ENCODE measurements at places on chromosomes 5 and 9. TPM values are rescaled to one million over a fixed set of nuclear protein-coding genes. Genes with fewer than 3 reads are reported as not detected.

RNF183 gene
- not detected for total RNA-seq

PCDHGA2 gene
- 0.14 TPM for total RNA-seq

AHRR gene
- total RNA-seq: 8.6 TPM

SHOC1 gene
- not detected for total RNA-seq

FGFR4 gene
- 4.8 TPM for total RNA-seq

NMUR2 gene
- total RNA-seq: not detected

PPP2R2B gene
- 2.4 TPM for total RNA-seq

TMEM38B gene
- total RNA-seq: 11.4 TPM

DOCK2 gene
- 0.66 TPM for total RNA-seq

ADCY2 gene
- 5.7 TPM for total RNA-seq

C9orf153 gene
- total RNA-seq: not detected

ANKRD34B gene
- total RNA-seq: 0.20 TPM

GRXCR2 gene
- not detected for total RNA-seq

DHX29 gene
- 28.8 TPM for total RNA-seq

SYNPO gene
- total RNA-seq: 40.2 TPM

IL31RA gene
- total RNA-seq: 4.7 TPM

PCA3 gene
- not detected for total RNA-seq

LHX3 gene
- total RNA-seq: not detected

ICE1 gene
- total RNA-seq: 40.3 TPM

All from astrocyte (in vitro differentiated cells and primary cell).